ENCODE measurements at places on chromosomes 2 and 18.

GRCh38 chr2:3635171-3635974 is 22.6 kb upstream of the ALLC start:
- no peak for DNase-seq

- no peak for DNase-seq
Measured at GRCh38 chr18:59839931-59840685, 59.7 kb upstream of the PMAIP1 start.

GRCh38 chr2:24362253-24362652 is 1.9 kb upstream of the ITSN2 start:
- DNase-seq, result no peak

GRCh38 chr2:96409820-96410164 is 74.2 kb downstream of the NCAPH start:
- peak; percentile 63 for DNase-seq

DNA sequence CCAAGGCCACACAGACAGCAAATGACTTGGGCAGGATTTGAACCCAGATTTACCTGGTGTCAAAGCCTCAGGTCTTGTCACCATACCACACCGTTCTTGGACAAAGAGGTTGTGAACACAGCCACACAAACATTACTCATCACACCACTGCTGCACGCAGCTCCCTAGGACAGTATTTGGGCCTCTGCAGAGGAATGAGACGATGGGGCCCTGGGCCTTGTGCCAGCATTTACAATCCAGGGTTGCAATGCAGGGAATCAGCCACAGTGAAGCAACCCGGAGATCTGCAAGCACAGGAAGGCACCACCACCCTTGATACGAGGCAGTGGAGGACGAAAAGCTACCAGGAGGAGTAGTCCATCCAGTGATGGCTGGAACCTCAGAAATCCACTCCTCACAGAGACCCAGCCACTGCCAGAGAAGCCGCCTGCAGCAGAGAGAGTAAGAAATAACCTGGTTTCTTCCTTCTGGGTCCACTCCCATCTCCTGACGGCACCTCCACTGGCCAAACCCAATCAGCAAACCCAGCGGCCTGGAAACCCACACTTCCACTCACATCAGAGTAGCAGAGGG is 3.7 kb upstream of the MTCL1 start:
- DNase-seq, result peak; percentile 87

DNA sequence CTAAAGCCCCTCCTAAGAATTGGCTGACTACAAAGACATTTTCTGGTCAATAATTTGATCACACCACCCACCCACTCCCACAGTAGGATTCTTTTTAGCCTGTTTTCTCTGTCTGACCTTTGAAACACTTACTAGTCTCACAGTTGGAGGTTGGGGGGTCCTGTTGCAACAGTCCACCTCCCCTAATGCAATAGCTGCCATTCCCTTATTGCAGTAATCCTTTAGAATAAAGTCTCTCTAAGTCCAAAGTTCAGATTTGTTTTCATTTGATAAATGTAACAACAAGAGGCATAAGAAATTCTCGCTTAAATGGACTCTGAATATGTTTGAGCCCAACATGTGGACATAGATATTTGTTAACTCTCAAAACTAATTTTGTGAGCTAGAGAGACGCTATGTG is 1326.8 kb upstream of the TMEFF2 start:
- no peak for DNase-seq

DNA sequence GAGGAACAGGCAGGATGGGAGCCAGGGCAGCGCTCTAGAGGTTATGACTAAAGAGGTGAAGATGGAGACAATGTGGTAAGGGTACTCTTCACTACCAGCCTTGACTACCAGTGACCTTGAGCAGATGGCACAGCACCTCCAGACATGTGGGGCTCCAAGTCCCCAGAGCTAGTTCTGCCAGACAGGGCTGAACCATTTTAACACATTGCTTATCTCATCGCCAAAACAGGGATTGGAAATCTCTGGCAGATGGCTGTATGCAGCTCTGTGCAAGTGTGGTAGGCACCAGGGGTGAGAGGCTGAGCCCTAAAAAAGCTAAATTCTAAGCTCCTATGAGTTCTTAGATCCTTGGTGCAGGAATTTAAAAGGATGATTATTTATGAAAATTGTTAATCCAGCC is 41.3 kb downstream of the FSHR start:
- DNase-seq, result no peak

DNA sequence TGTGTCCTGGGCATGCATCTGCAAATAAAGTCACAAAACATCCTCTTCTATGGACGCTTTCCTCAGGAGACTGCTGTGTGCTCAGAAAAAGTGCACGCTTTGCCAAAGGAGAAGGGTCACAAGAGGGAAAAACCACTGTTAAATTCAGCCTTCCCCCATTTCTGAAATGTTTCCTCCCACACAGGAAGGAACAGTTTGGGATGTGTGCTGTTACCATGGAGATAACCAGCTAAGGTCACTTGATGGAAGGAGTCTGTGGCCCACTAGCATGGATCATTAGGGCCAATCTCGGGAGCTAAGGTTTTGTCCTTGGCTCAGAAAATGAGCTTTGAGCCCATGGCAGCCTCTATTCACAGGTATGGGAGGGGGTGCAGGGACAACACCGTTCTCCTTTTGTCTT is 5.6 kb downstream of the KCNE4 start:
- DNase-seq, result no peak

GRCh38 chr2:1136846-1137245 is 186.2 kb downstream of the SNTG2 start:
- no peak for DNase-seq

- no peak for DNase-seq
Measured at GRCh38 chr2:136510244-136510643, 255.1 kb upstream of the THSD7B start.

- no peak for DNase-seq
Measured at GRCh38 chr2:177698281-177698680, 305.7 kb downstream of the AGPS start.

DNA sequence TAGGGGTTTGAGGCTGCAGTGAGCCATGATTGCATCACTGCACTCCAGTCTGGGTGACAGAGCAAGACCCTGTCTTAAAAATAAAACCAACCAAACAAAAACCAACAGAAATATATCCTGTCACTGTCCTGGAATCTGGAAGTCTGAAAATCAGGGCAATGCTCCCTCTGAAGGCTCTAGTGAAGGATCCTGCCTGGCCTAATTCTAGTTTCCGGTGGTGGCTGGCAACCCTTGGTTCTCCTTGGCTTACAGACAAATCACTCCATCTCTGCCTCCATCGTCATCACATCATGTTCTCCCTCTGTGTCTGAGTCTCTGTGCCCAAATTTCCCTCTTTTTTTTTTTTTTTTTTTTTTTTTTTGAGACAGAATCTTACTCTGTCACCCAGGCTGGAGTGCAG is 15.9 kb upstream of the VPS4B start:
- peak; percentile 12 for DNase-seq

DNA sequence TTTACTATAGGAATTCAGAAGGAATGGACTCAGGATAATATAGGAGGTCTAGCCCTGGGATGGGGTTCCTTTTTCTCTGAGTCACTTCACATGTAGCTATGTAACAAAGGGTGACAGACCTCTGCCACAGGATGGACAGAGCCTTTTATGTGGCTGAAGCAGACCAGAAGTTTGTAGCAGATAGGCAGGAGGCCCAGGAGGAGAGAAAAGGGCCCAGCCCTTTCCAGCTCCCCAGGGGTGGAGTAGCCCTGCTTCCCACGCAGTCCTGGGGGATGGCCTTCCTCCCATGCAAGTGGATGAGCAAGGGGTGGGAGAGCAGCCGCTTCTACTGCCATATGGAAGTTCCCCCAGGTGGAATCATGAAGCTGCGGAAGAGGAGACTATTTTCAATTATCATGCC is 40.3 kb downstream of the ARMC9 start:
- DNase-seq, result no peak

All from fibroblast of the aortic adventitia (primary cell).